ENCODE measurements at places on chromosomes 1 and 21.

DNA sequence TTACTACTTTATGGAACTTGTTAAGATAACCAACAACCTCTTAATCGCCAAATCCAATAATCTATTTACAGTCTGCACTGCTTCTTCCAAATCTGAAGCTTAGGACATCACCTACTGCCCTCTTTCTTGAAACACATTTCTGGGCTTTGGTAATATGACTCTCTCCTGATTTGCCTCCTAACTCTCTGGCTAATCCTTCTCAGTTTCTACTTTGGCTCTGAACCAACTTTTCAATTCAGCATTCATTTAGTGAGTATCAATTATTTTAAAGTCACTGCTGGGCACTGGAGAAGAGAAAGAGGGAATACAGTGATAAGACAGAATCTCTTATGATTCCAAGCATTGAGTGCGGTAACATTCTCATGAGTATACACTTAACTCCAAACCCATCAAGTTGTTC, 275.0 kb downstream of the AKT3 start:
- DNase-seq: no peak

- DNase-seq: no peak
Measured at GRCh38 chr1:111618081-111618480, 1.5 kb upstream of the RAP1A start.

DNA sequence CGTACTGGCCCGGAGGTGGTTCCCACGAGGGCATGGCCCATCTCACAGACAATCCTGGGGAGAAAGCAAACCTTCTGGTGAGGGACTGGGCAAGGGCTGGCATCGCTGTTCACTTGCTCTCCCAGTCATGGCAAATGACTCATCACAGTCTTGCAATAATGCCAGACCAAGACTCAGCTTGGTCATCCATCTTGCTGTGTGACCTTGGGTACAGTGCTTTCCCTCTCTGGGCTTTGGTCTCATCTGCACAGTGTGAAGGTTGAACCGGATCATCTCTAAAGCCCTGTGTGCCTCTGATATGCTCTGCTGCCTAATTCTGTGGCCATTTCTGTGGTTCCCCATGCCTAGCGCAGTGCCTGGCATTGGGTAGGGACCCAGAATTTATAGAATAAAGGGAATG, 143.6 kb upstream of the CD34 start:
- no peak for DNase-seq

- peak; percentile 26 for DNase-seq
Measured at GRCh38 chr21:43865540-43866259, 677 bp downstream of the AGPAT3 start.

DNA sequence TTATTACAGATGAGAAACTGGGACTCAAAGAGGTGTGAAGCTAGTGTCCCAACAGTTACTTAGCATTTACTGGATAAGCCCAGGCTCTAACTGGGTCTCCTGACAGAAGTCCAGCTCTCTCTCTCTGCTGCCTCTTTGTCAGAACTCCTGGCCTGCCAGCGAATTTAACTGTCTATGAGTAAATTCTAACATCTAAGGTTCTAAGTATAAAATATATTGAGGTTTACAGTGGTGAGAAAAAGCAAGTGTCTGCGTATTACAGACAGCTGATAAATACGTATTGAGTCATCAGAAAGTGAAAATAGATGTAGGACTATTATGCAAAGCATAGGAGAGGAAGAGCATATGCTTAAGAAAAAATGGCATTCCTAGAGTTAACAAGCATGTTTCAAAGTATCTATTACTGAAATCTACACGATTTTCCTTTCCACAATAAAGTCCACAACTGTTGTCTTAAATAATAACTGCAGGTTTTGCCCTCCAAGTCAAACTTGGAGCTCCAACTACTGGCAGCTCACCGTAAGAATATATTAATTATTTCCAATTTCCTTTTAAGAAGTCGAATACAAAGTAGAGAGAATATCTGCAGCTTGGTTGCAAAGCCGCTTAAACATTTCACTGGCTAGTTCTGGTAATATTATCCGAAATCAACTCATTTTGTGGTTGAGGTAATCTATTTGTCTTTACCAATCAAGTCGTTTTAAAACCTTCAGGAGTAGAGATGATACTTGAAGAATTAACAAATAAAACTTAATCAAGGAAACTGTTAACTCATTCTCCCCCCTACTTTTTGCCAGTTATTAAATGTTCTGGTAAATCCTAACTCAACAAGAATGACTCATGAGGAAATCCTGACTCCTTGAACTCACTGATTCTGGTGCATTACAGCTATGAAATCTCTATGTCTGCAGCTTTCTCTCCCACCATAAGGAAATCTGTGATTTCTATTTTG, 1.4 kb upstream of the RGS2 start:
- DNase-seq: no peak

- DNase-seq: no peak
Measured at GRCh38 chr1:178483251-178483957, 13.4 kb downstream of the CLEC20A start.

- no peak for DNase-seq
Measured at GRCh38 chr1:14626869-14627607, 28.6 kb downstream of the KAZN start.

- DNase-seq: no peak
Measured at GRCh38 chr1:209769171-209769904, 13.5 kb downstream of the TRAF3IP3 start.

DNA sequence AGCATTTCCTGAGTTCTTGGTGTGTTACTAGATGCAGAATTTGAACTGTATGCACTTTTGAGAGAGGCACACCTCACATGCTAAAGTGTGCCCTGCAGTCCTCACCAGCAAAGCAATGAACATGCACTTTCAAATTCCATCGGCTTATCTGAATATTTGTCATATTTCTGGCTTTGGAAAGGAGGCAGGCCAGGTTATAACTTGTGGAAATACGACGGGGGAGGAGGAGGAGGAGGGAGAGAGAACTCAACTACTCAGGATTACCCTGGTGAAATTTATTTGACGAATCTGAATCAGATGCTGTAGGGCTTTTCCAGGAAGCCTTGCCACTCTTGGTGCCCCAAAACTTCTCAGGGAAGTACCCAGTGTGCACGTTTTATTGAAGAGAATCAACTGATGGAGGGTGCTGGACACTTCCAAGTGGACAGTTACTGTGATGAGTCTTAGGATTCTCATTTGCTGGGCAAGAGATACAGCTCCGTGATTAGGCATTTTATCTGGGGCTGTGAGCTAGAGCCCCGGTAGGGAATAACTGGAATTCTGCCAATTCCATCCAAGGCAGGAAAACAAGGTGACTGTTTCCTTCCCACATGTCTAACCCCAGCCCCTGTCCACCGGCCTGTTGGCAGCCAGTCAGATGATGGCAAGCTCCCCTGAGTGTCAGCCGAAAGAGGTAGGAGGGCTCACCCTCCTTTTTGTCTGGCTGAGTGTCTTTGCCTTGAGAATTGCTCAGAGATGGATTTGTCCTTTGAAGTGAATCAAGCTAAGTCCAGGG, 3.8 kb downstream of the PDPN start:
- no peak for DNase-seq

- DNase-seq: no peak
Measured at GRCh38 chr1:31607360-31607759, 10.1 kb upstream of the HCRTR1 start.

DNA sequence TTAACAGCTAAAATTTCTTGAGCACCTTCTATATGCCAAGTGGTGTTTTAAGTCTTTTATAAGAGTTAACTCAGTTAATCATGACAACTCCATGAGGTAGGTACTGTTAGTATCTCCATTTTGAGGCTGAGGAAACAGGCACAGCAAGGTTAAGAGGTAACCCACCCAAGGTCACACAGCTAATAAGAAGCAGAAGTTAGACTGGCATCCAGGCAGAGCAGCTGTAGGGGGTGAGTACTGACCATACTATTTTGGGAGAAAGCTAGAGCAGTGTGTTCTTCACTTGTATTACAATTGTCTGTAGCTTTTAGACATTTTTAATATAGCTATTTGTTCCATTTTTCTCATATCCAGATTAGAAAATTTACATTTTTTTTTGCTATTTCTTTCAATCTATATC, 4.8 kb downstream of the ATP6V1G3 start:
- DNase-seq: no peak

DNA sequence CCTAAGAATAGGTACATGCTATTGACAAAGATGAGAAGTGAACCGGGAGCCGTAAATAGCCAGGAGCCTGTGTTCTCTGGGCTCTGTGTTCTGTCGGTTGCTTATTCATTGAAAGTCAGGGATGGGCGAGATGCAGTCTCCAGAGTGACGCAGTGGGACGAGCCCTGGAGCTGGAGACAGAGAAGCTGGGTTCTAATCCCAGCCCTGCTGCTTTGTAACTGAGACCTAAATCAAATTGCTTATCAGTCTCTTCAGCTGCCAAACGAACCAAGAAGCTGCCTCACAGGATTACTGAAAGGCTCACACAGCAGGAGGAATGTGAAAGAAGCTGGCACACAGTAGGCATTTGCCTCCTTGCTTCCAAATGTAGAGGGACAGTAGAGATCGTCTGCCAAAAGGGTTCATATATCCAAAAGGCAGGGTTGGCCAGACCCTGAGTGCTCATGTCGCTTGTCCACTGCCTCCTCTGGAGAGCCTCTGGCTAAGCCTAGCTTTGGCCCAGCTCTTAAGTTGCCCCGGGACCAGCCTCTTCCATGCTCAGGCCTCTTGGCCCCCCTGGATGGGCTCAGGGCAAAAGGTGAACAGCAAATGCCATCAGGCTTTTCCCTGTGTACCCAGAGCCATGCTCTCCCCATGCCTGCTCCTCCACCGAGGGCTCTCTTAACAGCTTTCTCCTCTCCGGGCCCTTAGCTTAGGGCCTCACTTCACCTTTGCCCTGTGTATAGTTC, 134.2 kb upstream of the IPO9 start:
- no peak for DNase-seq

DNA sequence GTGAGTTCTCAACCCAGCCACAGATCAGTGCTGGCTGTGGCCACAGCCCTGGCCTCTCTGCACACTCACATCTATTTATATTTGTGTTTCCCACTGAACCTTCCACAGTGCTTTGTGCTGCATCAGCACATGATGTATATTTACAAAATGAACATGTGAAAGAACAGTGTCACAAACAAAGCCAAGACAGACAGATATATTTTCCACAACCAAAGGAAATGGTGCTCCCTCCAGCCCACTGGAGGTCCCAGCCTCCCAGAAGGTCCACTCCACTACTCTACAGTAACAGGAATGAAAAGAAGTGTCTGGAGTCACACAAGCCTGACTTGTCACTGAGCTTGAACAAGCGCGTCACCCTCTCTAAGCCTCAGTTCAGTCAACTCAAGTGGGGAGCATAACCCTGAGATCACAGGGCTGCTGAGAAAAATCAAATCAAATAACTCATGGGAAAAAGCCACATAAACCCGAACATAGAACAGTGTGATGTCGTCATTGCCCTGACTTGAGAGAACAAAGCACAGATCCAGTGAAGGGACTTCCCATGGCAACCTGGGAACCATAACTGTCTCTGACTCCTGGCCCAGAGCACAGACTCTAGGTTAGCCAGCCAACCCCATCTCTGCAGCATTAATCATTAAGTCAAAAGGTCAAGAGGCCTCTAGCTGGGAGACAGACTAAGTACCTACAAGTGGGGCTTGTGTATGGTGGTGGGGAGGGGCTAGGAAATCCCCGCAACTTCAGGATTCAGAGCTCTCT, 121.2 kb downstream of the TRABD2B start:
- no peak for DNase-seq

DNA sequence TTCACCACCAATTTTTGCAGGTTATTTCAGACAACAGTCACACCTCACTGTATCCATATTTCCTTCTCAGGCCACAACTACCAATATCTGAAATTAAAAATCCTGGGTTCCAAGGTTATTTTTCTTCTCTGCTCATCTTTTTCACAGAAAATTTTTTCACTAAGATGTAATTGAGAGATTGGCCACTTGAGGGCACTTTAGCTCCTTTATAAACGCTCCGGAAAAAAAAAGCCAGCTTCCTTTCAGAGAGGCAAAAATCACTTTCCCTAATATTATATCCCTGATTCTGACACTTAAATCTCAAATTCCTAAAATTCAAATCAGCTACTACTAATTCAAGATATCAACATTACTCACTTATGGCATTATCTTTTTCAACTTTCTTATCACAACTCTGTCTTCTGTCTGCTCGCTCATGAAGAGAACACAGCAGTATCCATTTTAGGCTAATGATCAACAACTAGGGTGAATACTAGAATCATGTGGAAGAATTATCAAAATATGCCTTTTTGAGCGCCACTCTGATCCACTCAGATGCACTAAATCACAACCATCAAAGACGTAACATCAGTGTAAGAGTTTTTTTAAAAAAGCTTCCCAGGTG, 101.4 kb upstream of the RGS1 start:
- no peak for DNase-seq

- no peak for DNase-seq
Measured at GRCh38 chr1:31153423-31153822, 86.3 kb downstream of the NKAIN1 start.

GRCh38 chr1:150003801-150004200, 6.7 kb downstream of the OTUD7B start:
- no peak for DNase-seq

DNA sequence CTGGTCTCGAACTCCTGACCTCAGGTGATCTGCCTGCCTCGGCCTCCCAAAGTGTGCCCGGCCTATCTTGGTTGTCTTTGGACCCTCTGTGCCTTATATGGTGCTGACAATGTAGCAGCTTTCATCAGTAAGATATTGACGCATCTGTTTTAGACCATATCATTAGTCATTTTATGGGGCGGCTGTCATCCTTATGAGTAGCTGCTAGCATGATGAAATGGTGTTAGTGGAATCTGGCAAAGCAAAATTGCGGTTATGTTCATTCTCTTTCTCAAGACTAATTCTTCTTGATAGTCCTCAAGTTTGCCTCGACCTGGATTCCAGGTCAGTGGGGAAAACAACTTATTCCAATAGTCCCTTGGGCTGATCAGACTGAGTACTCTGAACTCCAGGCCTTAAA, 199.9 kb downstream of the PRDM2 start:
- no peak for DNase-seq

DNA sequence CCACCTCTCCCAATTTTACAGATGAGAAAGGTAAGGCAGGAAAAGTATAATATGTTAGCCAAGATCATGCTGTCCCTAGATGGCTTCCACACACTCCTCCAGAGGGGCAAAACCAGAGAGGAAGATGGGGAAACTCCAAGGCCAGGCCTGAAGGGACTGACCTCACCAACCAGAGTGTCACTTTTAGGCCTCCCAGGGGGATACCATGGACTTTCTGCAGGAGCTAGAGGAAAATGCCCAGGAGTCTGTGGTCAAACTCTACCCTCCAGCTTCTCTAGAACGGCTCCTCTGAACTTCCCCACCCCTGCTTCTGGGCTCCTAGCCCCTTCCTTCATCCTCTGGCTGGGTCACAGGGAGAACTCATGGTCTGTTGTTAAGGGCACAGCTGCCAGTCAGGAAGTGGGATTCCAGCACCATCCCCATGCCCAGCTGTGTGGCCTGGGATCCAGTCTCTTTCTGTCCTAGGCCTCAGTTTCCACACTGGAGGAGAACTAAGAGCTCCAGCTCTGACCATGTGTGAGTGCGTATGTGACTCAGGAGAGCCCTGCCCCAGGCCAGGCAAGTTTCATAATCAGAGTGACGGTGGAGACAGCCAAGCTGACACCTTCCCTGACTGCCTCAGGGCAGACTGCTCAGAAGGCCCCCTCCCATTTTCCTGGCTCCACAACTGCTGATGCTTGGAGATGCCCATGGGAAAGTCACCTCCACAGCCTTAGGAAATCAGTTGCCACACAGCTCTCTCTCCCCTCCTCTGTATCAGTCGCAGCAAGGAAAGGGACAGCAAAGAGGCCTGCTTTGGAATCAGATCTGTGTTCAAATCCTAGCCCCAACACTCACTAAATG, 1.9 kb downstream of the IGSF8 start:
- no peak for DNase-seq
